Inflammatory macrophage treated with lipopolysaccharide for 1 hour (primary cell): ENCODE measurements at places on chromosomes 13 and 19.

DNA sequence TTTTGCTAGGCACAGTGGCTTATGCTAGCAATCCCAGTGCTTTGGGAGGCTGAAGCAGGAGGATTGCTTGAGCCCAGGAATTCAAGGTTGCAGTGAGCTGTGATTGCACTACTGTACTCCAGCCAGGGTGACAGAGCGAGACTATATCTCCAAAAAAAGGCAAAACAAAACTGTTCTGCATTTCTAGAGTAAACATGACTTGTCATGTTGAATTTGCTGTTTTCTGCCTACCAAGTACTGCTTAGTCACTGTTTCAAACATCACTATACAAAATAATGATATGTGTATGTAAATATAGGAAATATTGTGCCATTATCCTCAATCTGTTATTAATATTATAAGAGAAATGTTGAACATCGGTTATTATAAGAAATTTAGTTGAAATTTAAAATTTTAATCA, 9.2 kb downstream of the RFC3 start:
- no peak for DNase-seq

- no peak for DNase-seq
These were observed 6.2 kb downstream of the ZNF446 start for GRCh38 chr19:58482372-58482771.

- peak; percentile 67 for DNase-seq
These were observed 3.2 kb downstream of the KLF16 start for GRCh38 chr19:1860042-1860775.

GRCh38 chr13:29991343-29991742, 140.9 kb upstream of the UBL3 start:
- no peak for DNase-seq

- DNase-seq = no peak
These were observed 113.8 kb downstream of the TBC1D4 start for GRCh38 chr13:75368167-75368566.

DNA sequence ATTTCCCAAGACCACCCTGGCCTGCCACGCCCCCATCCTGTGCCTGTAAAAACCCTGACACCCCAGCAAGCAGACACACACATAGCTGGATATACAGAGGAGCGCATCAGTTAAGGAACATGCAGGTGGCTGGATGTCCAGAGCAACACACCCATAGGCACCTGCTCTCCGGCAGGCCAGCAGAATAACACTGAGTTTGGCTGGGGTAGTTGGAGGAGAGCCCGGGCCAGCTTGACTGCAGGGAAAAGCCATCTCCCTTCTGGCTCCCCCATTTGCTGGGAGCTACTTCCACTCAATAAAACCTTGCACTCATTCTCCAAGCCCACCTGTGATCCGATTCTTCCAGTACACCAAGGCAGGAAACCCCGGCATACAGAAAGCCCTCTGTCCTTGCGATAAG, 8.9 kb downstream of the RASL11A start:
- DNase-seq = no peak

GRCh38 chr13:76764429-76764828, 121.8 kb downstream of the KCTD12 start:
- DNase-seq = peak; percentile 99
